ENCODE measurements at places on chromosomes 3 and 15.

- no peak for DNase-seq
These were observed 9.8 kb upstream of the CNTN3 start for GRCh38 chr3:74624301-74624700.

DNA sequence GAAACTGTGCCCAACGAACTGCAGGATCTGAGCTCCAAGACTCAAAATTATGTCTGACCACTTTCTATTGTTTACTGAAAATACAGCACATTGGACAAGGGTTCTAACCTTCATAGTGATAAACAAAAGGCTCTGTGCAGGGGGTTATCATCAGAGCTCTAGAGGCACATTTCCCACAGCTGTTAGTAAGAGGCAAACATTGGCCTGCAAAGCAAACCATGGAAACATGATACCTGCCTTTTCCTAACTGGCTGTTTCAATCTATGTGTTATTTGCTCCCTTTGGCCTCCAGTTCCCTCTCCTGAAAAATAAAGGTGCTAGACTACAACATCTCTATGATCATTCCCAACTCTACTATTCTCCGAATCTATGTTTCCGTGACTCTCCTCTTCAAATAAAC is 159.7 kb upstream of the ARHGEF26 start:
- DNase-seq = no peak

- DNase-seq = peak; percentile 93
These were observed 120.7 kb upstream of the LINGO1 start for GRCh38 chr15:77753281-77753873.

DNA sequence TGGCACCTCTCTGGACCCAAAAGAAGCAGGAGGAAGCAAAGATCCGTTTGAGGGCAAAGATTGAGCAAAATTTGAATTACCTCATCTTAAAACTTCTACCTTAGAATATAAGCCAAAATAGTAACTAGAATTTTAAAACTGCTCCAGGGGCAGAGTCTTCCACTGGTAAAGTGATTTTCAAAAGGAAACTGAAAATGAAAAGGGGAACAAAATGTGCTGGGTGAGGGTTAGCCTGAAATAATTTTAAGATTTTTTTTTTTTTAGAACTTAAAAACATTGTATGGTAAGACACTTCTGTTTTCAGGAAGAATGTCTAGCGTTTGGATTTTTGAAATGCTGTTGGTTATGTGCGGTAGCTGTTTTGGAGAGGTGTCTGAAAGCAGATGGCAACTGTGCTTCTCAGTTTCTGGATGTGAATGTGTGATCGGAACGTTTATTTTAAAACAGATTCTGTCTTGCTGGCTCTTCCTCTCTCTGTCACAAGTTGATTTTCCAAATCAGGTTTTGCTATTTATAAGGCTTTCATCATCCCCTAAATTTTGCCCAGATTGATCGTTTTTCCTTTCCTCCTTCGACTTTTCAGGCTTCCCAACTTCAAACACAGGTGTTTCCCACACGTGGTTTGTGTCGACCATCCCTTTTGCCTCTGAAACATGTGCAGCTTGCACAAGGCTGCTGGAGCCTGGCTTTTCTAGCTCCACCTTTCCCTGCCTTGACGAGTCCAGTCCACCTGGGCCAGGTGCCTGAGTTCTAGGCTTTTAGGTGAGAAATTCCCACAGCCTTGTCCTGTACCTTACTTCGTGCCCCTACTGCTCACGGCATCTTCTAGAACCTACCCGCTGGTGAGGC is 3.3 kb downstream of the LRRK1 start:
- no peak for DNase-seq

DNA sequence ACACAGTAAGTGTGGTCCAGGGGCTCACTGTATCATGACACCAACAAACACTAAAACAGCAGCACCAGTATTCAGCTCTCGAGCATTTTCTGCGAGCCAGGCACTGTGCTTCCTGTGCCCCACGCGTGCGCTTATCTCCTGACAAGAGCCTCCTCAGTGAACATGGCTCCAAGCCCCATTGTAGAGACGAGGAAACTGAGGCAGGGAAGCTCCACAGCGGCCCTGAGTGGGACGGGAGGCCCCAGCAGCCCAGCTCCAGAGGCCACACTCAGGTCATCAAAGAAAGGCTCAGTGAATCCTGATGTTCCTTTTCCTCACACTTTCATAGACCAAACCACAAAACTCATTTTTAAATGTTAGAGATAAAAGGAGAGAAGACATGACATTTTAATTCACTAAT is 113.1 kb downstream of the TPRA1 start:
- DNase-seq = peak; percentile 52

GRCh38 chr3:56974247-56974930 is 86.1 kb upstream of the SPATA12 start:
- DNase-seq = no peak

DNA sequence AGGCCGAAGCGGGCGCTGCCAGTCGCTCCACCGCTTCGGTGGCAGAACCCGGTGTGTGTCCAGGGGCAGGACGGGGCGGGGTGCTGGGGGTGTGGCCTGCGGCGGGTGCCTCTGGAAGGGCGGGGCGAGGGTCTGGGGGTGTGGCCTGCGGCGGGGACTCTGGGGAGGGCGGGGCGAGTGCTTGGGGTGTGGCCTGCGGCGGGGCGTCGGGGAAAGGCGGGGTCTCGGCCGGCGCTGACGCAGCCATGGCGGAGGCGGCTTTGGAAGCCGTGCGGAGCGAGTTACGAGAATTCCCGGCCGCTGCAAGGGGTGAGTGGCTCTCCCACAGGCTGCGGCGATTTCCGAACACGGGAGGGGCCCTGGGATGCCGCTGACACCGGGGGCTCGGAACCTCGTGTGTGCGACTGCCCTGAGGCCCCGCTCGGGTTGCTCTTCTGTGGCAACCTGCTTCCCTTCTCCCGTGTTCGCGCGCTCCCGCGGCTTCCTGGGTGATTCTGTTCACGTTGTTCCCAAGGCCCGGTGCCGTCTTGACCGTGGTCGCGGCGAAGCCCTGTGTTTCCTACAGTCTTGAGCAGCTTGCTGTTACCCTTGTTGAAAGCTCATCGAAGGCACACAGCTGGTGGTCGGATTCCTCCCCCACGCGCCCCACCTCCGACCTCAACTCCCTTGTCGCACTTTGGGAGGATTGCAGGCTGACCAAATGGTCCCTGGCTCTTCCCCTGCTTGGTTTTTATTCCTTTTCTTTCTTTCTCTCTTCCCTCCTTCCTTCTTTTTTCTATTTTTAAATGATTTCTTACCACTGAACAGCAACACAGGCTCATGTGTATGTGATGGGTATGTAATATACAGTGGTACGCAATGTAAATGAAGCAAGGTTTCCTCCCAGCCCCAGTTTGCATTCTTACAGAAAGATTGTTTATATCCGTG is at the start of gene JMJD7:
Gene JMJD7, plus strand, starts transcription at position 213 of the 927 bp plus-strand sequence. Its CDS starts 33 bp downstream, at position 246.
- peak; percentile 100 for DNase-seq

- DNase-seq = no peak
These were observed 103.0 kb upstream of the ARHGEF26 start for GRCh38 chr3:154018100-154018696.

- no peak for DNase-seq
These were observed 3.7 kb upstream of the NCKIPSD start for GRCh38 chr3:48689384-48689783.

- DNase-seq = no peak
These were observed 646.0 kb downstream of the TUSC7 start for GRCh38 chr3:117355566-117355965.

GRCh38 chr3:140529558-140529957 is 148.3 kb upstream of the TRIM42 start:
- DNase-seq = no peak

DNA sequence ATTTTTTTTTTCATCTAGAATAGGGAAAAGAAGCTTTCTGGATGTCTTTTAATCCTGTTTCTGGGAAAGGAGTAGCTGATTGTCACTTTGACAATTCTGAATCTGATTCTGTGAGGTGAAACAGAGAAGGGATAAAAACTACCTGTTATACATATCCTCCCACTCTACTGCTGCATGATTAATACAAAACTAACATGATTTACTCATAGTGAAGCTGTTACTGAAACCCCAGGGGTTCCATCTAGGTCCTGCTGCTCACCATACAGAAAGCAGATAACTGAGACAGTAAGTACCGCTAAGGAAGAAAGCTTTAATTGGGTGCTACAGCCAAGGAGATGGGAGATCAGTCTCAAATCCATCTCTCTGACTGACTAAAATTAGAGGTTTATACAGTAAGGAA is 610.9 kb upstream of the ALCAM start:
- DNase-seq = peak; percentile 35

- no peak for DNase-seq
These were observed 426.5 kb downstream of the TBC1D5 start for GRCh38 chr3:17315897-17316296.

DNA sequence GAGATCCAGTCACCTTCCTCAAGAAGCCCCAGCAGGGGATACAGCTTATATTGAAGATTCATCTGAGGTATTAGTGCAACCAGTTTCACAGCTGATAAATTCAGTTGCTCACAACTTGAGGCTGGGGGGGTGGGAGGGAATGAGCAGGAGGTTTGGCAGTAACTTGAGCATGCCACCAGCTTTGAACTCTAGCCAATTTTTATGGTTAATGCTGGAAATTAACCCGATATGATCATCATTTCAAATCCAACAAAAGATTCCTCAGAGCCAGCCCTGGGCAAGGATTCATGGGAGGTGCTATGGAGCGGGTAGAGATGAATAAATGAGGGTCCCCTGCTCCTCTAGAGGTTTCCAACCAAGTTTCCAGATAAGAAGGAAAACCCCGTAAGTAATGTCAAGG is 73.1 kb upstream of the HES1 start:
- no peak for DNase-seq

DNA sequence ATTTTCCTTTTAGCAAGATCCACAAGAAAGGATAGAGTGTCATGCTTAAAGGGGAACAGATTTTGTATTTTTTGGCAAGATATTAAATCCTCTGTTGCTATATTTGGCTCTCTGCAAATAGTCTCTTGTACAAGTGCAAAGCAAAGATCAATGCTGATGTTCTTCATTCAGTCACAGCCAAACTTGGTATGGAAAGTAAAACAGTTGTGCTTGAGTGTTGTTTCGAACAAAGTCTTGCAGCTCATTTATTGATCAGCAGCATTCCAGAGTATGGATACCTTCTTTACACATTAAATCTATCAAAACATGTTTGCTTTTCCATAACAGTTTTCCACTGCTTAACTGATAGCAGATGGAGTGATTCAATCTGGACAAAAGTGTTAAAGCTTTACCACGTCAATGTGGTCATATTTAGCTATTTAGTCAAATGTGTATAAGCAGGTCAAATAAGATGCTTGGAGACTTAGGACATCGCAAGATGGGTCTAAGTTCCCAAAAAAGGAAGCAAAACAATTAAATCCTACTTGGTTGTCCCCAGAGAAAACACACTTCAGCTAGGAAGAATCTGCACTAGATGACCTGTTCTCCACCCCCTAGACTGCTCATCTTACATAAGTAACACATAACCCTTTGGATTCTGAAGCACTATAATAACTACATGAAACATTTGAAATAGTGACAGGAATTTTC is 52.4 kb downstream of the VGLL3 start:
- peak; percentile 64 for DNase-seq

DNA sequence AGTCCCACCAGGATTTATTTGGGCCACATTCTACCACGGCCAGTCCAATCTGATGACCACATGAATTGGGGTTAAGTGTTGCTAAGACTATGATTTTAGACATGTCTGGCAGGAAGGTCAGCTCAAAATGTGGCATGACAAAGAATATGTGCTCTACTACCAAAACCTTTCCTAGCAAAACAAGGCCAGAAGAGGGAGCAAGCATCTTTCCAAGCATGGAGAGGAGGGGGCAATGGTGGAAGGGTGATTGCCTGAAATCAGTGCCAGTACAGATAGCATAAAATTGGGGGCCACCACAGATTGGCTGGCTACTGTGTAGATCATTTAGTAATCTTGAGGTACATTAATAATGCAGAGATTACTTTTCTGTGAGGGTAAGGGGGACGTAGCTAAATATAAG is 43.2 kb downstream of the TMEM39A start:
- no peak for DNase-seq

DNA sequence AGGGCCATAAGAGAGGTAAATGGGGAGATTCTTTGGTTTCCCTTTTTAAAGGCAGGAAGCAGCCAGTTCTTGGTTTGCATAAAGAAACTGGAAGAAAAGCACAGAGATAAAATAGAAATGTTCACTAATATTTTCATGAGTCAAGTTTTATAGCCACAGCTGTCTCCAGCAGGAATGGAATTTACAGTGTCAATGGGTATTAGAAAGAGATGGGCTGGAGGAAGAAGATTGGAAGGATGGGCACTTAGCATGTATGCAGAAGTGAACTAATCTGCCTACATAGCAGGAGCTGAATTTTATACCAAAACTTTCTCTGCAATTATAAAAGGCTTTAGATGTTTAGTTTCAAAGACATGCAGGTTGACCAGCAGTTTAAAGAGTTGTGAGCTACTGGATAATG is 521.9 kb upstream of the GOLIM4 start:
- no peak for DNase-seq

GRCh38 chr3:181457190-181457589 is 254.5 kb upstream of the SOX2 start:
- no peak for DNase-seq

DNA sequence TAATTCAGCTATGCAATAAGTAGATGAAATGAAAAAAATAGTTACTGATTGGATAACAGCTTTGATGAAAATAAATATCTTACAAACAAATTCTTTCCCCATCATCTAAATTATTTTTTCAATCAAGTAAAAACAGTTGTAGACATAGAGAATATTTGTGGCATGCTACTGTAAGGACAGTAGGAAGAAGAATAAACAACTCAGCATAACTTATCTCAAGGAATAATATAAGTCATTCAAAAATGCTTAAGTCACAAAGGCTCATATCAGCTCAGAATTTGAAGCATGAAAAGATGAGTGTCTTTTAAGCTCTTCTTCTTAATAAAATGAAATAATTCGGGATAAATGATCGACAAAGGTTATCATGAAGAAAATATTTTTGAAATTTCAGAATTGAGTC is 1029.0 kb downstream of the ROBO1 start:
- DNase-seq = no peak

DNA sequence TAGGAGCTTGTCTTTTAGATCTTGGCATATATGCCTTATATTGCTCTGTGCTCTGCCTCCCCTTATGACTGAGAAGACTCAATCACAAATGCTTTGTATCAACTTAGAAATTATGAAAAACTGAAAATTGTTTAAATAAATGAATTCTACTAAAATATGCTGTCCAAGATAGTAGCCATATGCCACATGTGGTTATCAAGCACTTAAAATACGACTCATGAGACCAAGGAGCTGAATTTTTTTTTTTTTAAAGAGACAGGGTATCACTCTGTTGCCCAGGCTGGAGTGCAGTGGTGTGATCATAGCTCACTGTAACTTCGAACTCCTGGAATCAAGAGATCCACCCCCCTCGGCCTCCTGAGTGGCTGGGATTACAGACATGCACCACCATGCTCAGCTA is 118.3 kb downstream of the RFTN1 start:
- DNase-seq = no peak

GRCh38 chr15:65550681-65551098 is 20.4 kb downstream of the HACD3 start:
- no peak for DNase-seq

DNA sequence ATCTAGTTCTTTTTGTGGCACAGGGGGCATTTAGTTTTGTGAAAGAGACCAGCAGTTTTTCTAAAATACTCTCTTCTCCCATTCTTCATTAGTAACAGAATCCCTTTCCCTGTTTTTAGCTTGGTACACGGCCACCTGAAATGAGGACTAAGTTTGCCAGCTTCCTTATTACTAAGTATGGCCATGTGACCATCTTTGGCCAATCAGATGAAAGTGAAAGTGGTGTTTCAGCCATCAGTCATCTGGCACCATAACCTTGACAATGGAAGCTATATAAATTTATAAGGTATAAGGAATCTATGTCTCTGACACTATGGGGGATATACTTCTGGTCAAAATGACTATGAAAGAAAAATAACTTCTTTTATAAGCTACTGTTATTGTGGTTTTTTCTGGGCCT is 570.4 kb downstream of the AGBL1 start:
- DNase-seq = no peak

All from osteoblast (primary cell).